GM23248 (cell line): ENCODE measurements at places on chromosomes 5 and 9. TPM values are rescaled to one million over a fixed set of nuclear protein-coding genes. Genes with fewer than 3 reads are reported as not detected.

Gene TAF11L10
- not detected in 2 replicates for total RNA-seq

Gene FOCAD
- total RNA-seq, result 32.8 and 67.4 TPM in 2 replicates

Gene PLPPR1
- not detected in 2 replicates for total RNA-seq

DNA sequence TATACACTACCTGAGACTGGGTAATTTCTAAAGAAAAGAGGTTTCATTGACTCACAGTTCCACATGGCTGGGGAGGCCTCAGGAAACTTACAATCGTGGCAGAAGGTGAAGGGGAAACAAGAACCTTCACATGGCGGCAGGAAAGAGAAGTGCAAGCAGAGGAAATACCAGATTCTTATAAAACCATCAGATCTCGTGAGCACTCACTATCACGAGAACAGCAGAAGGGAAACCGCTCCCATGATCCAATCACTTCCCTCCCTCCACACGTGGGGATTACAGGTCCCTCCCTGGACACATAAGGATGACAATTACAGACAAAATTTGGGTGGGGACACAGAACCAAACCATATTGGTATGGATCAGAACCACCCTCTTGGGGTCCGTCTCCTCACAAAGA is 44.2 kb upstream of the SPIN1 start:
- H3K4me1 ChIP-seq, result no peaks in the 10 kb centered on the region
- no peaks in the 10 kb centered on the region for H3K36me3 ChIP-seq
- no peak overlapping the region for H3K4me3 ChIP-seq
- H3K27ac ChIP-seq, result no peak overlapping the region

DNA sequence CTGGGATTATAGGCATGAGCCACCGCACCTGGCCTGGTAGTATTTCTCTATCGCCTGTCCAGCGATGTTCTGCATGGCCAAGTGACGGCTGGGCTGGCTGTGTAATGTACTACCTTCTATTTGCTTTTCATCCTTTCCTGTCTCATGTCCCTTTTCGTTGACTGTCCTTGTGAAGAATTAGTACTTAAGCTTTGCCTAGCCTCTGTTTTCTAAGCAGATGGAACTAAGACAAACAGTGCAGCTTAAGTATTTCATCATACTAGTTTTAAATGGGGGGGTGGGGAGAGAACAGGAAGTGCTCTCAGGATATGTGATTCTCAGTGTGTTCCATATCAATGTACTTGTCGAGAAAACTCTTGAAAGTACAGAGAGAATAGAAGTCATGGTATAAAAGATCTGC is 31.7 kb upstream of the CCL21 start:
- no peak for DNase-seq
- H3K27me3 ChIP-seq, result no peaks in the 10 kb centered on the region
- peaks cover 5% of the 10 kb centered on the region for H3K4me1 ChIP-seq
- H3K27ac ChIP-seq, result no peak overlapping the region
- H3K4me3 ChIP-seq, result no peak overlapping the region

GRCh38 chr5:134524826-134525682 is at the start of gene JADE2:
Gene JADE2, plus strand, starts transcription at chr5:134525670. Its CDS starts 10,188 bp downstream, at chr5:134535858.
- peaks cover 12% of the 10 kb centered on the region for H3K4me1 ChIP-seq
- no peaks in the 10 kb centered on the region for H3K36me3 ChIP-seq

DNA sequence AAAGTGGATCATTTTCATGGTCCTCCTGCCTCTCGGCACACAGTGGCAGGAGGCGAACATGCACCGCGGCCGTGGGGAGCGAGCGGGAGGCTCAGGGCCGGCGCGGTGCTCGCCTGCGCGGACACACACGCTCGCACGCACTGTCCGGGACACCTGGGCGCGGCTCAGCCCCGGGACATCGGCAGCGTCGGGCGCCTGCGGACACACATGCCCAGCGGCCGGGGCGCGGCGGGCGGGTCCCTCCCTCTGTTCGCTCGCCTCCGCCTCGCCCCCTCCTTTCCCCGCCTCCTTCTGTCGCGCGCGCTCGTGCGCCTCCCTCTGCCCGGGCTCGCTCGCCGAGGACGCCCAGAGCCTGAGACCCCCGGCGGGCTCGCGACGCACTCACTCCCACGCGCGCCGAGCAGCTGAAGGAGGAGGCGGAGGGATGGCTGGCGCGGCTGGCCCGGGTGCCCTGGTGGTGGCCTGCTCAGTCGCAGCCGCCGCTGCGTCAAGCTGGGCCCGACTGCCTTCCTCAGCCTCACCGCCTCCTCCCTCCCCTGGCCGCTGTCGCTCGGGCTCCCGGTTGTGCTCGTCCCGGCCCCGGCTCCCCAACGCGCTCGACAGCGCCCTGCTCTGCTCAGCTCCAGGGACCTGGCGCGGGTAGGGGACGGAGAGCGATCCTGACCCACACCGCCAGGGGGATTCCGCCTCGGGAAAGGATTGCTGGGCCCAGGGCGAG is at the start of gene FRMD3:
TSS of gene FRMD3 (minus strand) at position 230 of the 718 bp plus-strand sequence. CDS start at position 60, 170 bp downstream.
- no peak within 1 kb of the TSS for H3K27ac ChIP-seq
- peak within 1 kb of the TSS; percentile 67 for H3K4me3 ChIP-seq
- no peaks in the 10 kb centered on the region for H3K36me3 ChIP-seq
- peak; percentile 78 for DNase-seq
- H3K27me3 ChIP-seq, result 0 out of 2 replicates have a peak, but pooled peaks cover 3% of the 10 kb centered on the region

GRCh38 chr5:141945511-141946051 is 12.4 kb downstream of the PCDH12 start:
- no peak overlapping the region for H3K27ac ChIP-seq
- no peaks in the 10 kb centered on the region for H3K36me3 ChIP-seq
